SK-N-SH (cell line): ENCODE measurements at places on chromosomes 2 and 18.

GRCh38 chr2:106894545-106894944, 8.6 kb upstream of the ST6GAL2 start:
- DNase-seq, result no peak

DNA sequence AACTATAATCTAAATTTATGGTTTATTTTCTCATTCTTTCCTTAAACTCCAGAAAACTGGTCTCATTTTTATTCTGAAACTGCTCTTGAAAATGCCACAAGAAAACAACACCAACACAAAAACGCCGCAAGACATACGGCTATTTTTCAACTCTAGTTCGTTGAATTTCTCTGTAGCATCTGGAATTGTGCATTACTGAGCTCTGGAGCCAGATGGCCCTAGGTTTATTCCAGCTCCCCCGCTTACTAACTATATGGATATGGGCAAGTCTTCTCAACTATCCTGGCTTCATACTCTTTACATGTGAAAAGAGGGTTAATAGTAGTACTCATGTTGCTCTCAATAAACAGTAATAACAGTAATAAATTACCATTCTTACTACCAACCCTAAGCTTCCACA, 19.9 kb downstream of the FAM98A start:
- DNase-seq, result no peak

- DNase-seq, result no peak
These were observed 118.1 kb upstream of the CXCR4 start for GRCh38 chr2:136236019-136236418.

- no peak for DNase-seq
These were observed 361.2 kb upstream of the GALNT5 start for GRCh38 chr2:156896294-156896693.

DNA sequence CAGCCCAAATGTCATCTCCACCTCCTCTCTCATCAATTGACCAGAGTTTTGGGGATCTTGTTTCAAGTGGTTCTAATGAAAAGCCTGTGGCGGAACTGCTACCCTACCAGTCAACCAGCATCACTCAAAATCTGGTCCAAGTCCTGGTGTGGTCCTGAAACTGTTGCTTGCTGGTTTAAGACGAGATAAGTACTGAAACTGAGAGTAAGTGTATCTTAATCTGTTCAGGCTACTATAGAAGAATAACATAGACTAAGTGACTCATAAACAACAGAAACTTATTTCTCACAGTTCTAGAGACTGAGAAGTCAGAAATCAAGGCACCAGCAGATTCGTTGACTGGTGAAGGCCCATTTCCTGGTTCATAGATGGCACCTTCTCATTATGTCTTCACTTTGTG, 879 bp upstream of the GALNT5 start:
- DNase-seq, result no peak

DNA sequence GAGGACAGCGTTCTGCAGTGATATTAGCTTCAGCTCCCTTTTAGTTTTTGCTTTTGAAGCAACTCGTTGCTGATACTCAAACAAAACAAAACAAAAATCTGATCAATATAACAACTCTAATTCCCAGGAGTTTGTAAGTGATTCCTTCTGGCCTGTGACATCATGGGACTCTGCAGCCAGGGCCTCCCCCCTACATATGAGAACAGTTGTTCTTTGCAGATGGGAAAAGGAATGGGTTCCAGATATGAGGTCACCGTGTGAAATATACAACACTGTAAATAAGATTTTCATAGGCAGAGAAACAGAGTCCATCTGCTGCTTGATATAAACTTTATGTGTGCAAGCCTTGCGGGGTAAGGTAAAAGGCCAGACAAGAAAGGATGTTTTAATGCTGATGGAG, 56.7 kb downstream of the DIS3L2 start:
- no peak for DNase-seq

- DNase-seq, result no peak
These were observed 139.9 kb downstream of the THADA start for GRCh38 chr2:43455731-43456642.

GRCh38 chr2:176494949-176495353, 225.7 kb downstream of the MTX2 start:
- no peak for DNase-seq

DNA sequence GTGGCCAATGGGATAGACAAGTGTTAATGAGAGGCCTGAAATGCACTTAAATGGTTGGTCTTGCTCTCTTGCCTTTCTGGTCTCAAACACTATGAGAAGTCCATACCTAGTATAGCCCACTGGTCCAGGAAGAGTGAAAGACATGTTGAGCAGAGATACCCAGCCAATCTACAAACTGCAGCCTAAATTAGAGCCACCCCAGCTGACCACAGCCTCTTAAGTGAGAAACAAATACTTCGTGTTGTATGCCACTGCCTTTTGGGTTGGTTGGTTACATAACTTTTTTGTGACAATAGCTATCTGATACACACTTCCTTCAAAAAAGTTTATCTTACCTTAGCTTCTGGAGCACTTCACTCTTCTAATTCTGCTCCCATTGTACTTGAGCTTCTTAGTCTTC, 8.8 kb upstream of the EXOC6B start:
- DNase-seq, result no peak

GRCh38 chr2:126776255-126776654, 120.3 kb downstream of the GYPC start:
- no peak for DNase-seq

DNA sequence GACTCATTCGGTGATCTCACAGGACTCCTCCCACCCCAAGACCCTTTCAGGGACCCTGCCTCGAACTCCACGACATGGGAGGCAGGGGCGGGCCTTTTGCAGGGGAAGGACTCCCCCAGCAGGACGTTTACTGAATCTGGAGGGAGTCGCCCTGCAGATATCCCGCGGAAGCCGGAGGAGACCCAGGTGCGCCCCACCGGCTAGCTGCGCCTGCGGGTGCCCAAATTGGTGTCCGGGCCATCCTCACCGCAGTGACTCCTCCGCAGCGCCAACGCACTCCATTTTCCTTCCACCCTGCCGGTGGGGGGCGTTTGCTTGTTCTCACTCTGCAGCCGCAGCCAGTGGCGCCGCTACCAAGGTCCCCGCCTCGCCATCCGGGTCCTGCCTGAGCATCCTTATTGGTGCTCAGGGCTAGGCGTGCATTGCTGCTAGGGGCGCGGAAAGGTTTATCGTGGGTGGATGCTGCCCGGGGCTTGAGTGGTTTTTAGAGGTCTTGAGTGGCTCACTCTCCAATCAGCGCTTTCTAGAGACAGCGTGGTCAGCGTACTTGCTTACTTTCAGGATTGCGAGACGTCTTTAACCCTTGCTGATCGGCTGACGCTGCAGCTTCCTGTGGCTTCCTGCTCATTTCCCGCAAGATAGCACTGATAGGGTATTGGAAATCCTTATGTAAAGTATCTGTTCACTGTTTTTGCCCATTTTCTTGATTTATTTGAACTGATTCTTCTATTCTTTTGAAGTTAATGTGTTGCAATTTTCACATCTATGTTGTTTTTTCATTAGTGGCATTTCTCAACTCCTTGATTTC, 81.4 kb downstream of the BIN1 start:
- DNase-seq, result peak; percentile 89
